ENCODE measurements at places on chromosomes 2 and 18.

DNA sequence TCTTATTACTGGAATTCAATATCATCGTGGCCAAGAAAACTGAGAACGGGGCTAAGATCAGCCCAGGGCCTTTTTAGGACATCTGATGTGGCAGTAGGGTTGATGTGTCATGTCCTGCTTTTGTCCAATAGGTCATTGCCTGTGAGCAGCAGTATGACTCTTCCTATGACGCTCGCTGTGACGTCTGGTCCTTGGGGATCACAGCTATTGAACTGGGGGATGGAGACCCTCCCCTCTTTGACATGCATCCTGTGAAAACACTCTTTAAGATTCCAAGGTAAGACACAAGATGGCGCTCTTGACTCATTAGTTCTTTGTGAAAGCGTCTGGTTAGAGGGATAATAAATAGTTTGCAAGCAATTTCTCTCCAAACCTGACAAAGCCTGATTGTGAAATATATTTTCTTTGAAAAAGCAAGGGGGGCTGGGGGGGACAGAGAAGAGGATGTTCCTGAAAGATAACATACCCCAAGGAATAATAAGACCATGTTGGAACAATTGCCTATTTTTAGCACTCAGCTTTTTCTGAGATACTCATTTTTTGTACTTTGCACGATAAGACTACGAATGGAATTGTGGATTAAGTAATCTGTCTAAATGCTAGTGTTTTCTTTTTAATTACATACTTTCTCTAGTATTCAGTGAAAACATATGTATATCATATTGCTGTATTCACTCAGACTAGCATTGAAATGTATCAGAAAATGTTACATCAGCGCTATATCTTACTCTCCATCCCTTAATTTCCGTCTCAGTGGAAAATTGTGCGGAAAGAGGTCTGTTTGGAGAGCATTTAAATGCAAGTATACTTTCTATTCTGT is 58.1 kb downstream of the MYO3B start:
- DNase-seq: peak; percentile 18

DNA sequence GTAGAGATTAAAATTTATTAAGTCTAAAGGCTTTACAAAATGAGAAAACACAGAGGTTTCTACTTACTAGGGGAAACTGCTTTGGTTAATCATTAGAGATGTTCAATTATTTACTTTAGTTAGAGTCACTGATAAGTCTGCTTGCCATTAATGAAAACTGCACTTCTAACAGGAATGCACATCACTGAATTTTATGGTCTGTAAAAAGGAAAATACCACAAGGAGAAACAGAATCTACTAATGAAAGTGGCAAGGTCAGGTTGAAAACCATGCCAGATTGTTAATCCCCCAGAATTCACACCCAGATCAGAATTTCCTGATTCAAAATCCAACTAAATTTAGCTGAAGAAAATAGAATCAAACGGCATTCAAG is 90.5 kb upstream of the GRB14 start:
- no peak for DNase-seq

DNA sequence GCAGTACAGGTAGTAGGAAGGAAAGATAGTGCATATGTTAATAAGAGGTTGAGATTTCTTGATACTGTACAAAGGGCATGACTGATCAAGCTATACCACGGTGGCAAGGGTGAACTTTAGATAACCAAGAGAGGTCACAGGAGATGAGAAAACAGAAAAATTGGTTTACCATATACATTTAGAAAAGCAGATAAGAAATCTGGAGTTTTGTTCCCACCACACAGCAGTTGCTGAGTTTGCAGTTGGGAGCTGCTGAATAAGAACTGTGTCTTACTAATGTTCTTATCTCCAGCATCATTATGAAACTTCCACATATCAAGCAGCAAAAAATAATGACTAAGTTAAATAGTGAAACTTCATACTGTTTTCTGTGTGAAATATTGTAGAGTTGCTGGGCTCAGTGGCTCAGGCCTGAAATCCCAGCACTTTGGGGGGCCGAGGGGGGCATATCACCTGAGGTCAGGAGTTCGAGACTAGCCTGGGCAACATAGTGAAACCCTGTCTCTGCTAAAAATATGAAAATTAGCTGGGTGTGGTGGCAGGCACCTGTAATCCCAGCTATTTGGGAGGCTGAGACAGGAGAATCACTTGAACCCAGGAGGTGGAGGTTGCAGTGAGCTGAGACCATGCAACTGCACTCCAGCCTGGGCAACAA is 12.0 kb upstream of the IMPACT start:
- no peak for DNase-seq

- no peak for DNase-seq
Measured at GRCh38 chr18:60563082-60563481, 190.5 kb upstream of the MC4R start.

DNA sequence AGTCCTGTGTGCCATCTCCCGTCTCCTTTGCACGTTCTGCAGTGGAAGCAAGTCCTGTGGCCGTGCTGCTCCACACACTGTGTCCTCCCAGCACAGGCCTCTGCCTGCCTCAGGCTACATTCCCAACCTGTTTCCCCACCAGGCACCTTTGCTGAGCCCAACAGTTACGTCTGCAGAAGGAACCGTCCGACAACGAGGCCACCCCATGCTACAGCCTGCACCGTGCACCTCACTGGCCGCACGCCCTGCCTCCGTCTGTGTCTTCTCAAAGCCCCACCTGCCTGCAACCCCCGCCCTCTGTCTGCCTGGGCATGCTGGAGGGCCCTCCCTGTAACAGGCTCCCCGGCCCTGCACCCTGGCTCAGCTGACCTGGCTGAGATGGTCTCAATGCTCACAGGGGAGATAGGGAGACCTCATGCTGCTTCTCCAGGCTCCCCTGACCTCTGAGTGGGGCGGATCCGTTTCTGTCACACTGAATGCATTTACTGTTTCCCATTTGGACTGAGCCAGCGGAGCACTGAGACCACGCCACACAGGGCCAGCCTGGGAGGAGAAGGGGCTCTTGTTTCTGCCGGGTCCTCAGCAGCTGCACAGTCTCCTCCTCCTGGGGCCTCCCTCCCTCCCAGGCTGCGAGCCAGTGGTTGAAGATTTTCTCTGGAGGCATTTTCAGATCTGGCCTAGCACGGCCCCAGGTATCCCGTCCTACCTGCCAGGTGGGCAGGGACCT is 109.1 kb upstream of the OTOS start:
- no peak for DNase-seq

DNA sequence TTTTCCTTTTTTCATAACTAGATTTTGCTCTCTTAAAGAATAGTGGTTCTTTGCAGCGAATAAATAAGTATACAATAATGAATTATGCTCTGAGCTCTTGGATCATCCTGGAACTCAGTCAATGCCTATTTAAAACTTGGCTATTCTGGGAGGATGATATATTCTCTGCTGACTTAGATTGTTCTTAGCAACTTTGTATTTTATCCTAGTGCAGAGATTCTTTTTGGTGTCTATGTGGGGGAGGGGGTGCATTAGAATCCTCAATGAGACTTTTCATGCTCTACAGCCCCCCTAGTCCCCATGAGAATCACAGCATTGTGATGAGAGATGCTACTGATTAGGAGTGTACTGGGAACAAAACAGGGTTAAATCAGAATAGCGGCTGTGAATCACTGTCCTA is 8.8 kb upstream of the FAM98A start:
- no peak for DNase-seq

- peak; percentile 69 for DNase-seq
Measured at GRCh38 chr2:162103443-162104009, 29.5 kb upstream of the DPP4 start.

DNA sequence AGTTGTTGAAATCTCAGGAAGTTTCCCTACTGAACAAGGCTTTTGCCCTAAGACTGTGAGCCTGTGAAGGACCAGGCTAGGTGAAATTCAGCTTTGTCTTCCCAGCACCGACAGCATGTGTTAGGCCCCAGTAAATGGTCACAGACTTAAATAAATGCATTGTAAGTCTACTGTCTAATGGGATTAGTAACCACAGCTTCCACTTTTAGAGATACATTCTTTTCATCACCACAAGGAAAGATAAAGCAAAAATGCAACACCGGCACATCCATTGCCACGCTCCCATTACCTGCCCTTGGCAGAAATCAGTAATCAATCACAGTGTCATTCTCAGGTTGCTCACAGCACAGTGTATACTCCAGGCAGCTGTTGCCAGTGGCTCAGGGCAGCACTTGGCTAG is 59.3 kb downstream of the CRACDL start:
- DNase-seq: no peak

DNA sequence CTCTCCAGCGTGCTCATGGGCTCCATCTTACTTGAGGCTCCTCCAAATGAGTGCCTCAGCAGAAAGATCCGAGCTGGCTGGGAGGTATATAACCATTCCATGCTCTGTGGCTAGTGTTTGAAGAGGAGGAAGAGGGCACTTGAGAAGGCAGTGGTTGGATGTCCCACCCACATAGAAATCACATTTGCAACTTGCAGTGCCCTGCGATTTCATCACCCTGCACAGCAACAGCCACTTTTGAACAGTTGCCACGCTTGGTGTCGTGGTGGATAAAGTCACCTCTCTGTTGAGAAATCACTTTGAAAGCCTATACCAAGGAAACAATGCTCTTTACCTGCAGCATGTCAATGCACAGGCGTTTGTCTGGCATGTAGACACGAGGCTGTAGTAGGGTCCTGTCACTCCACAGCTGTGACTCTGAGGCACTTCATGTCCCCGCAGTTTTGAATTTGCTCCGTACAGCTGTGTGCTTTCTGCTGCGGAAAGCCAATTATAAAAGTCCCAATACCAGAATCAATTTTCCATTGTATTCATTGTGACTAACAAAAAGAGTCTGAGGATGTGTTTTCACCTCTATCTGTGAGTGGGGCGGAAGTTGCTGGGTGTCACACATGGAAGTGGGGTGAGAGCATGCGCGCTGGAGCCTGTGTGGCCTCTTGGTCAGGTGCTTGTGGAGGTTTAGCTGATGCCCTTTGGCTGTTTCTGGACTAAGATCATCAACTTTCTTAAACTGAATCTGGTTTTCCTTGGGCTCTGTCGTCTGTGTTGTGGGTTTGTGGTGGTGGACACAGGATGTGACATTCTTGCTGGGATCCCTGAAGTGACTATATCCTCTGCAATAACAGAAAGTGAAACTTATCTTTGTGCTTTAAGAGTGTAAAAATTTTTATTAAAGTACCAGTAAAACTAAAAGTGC is 2.8 kb downstream of the CNDP2 start:
- no peak for DNase-seq

DNA sequence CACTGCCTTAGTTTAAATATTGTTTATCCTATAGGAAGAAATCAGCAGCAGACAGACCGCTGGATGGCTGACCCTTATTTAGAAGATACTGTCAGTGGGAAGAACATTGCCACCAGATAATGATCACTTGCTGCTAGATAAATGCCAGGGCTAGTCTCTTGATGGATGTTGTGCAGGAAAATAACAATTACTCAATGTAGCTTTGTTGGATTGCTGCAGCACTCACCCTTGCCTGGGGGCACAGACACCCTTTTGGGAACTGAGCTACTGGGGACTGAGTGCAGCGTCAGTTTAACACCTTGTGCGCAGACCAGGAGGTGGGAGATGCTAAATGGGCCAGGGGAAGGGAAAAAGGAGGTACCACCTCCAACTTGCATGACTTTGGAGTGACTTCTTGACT is 64.2 kb upstream of the CAPN13 start:
- no peak for DNase-seq

DNA sequence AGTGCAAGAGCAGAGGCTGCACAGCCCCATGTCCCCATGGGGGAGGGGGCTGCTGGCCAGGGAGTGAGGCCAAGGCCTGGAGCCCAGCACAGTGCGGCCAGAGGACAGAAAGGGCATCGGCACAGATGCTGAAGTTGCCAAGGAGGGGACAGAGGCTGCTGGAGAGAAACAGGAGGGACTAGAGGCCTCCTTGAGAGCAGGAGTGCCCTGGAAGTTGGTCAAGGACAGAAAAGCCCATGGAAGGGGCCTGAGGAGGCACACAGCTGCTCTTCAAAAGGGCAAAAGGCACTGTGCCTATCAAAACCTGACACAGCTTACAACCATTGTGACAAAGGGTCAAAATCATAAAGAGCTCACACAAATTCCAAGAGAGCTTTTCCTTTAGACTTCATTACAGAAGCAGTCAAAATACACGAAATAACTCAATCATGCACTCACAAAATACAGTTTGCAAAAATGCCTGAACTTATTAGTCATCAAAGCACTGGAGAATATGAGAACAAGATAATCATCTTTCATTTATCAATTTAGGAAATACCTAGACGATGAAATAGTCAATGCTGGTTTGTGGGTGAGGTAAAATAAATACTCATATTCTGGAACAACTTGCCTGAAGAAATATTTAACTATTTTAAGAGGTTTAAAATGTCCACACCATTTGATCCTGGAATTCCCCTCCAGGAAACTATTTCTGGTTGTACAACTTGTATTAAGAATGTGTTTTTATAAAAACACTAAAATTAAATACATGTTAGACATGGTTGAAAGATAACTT is 79.6 kb downstream of the USP40 start:
- DNase-seq: peak; percentile 56

DNA sequence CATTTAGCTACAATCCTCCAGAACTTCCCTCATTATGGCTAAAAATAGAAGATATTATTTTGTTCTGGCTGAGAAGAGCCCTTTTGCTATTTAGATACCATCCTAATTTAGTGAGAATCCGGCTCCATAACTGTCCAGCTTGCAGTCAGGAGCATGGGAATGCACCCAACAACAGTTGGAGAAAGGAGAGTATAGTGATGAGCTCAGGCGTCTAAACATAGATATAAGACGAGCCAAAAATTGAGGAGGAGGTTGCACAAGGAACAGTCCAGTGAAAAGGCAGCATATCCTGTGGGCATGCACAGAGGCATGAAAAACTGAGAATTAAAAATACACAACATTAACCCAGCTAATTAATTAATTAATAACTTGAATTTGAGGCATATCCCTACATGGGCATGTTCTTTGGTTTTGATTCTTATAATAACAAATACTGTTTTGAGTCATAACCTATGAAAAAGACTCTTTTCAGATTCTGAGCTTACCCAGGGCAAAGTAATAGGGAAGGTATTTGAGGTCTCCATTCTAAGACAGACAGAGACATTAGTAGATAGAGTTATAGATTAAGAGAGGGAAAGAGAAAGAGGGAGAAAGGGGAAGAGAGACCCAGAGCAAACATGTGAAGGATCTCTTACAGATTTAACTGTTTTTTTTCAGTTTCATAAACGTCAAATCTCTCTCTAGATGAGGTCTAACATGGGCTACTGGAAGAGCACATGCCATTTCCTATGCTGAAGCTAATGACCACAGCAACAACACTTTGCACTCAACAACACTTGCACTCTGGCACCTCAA is 311.2 kb downstream of the OSR1 start:
- DNase-seq: peak; percentile 34

DNA sequence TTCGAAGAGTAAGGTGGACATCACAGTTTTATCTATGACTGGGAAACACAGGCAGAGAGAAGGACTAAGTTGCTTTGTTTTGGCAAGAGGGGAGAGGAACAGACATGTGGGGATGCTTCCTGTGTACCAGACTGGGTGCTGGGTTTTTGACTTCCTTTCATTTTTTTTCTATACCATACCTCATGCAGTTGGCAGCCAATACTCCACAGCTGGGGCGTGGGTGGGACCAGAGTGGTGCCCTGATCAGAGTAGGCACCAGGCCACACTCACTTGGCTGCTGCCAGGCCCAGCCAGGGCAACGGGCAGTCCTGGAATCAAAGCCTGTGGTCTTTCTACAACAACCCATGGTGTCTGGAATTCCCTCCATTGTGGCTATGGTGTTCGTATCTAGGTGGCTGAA is 45.2 kb downstream of the SH3RF3 start:
- no peak for DNase-seq

Data from foreskin fibroblast (primary cell).